Transverse colon (tissue), 4 donors: ENCODE measurements at places on chromosomes 6 and 20. TPM values are rescaled to one million over a fixed set of nuclear protein-coding genes. Genes with fewer than 3 reads are reported as not detected.

The ARHGAP18 gene
- 21.8 TPM for total RNA-seq

GRCh38 chr6:28867086-28867409 lies 56.7 kb downstream of the TRIM27 start:
- DNase-seq = no peak

GRCh38 chr6:490251-491037 lies 98.9 kb downstream of the IRF4 start:
- DNase-seq = no peak

- DNase-seq = peak; percentile 17
Observed at GRCh38 chr6:80457439-80457933, 351.0 kb downstream of the BCKDHB start.

The CGA gene
- total RNA-seq = not detected

The NRN1 gene
- total RNA-seq = 1.2 TPM

GRCh38 chr6:151289399-151290007 lies 49.7 kb downstream of the AKAP12 start:
- no peak for DNase-seq

The OR2B6 gene
- not detected for total RNA-seq

The TTK gene
- total RNA-seq = 9.4 TPM

DNA sequence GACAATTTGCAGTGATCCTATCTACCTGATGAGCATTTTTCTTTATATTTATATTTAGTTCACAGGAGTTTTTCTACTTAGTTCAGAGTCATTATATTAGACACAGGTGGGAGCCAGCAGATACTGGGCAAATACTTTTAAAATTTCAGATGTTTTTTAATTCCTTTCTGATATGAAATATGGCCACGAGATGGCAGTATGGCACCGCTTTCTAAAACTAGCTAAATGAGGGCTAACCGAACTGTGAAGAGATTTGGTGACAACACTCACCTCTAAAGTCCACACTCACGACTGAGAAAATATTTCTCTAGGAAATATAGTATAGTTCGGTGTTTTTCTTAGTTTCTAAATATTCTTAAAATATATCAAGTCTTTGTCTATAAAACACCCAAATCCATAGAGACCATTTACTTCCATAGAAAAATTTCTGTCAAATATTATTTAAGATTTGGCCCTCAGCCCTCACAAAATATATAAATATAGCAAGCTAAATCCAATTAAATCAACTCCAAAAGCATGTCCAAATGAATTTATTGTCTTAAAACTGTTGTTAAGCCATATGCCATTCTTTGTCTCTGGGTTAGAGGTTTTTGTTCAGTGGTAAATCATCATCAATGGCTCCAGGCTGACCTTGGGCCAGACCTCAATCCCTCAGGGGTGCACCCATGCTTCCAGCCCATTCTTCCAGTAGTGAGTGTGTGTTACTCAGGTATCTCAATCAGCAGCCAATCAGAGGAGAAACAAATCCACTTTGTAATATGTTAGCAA lies 63.6 kb downstream of the HUS1B start:
- peak; percentile 57 for DNase-seq

DNA sequence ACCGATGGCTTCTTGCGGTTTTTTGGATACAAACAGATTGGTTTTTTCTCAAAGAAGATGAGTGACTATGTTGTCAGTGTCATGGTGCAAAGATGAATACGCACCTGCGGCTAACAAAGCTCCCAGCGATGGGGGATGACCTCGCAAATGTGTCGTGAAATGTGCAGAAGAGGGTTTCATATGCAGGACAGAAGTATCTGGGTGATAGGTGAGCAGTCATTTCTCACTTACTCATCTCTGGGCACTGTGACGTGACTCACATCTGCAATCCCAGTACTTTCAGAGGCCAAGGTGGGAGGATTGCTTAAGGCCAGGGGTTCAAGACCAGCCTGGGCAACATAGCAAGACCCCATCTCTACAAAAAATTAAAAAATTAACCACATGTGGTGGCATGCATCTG lies 216.3 kb downstream of the ERMARD start:
- DNase-seq = no peak

The SMLR1 gene
- not detected for total RNA-seq

DNA sequence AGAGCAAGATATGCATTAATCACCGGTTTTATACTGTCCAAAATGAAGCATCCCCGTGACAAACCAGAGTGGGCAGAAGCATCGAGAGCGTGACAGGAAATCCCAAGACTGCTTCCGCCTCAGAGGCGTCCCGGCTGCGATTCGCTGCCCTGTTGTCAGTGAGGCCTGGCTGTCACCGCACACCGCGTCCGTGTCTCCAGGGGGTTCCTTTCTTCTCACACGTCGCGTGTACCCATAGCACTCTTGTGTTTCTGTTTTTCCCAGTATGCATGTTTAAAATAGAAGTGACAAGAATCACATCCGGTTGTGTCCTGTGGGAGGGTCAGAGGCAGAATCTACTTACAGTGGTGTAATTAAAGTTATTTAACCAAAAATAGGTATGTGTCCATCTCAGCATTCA lies 8.3 kb upstream of the ADRM1 start:
- DNase-seq = no peak

The VWA7 gene
- 7.6 TPM for total RNA-seq

- DNase-seq = peak; percentile 83
Observed at GRCh38 chr6:89375427-89376267, 23.1 kb upstream of the UBE2J1 start.

The MOXD1 gene
- 8.3 TPM for total RNA-seq

DNA sequence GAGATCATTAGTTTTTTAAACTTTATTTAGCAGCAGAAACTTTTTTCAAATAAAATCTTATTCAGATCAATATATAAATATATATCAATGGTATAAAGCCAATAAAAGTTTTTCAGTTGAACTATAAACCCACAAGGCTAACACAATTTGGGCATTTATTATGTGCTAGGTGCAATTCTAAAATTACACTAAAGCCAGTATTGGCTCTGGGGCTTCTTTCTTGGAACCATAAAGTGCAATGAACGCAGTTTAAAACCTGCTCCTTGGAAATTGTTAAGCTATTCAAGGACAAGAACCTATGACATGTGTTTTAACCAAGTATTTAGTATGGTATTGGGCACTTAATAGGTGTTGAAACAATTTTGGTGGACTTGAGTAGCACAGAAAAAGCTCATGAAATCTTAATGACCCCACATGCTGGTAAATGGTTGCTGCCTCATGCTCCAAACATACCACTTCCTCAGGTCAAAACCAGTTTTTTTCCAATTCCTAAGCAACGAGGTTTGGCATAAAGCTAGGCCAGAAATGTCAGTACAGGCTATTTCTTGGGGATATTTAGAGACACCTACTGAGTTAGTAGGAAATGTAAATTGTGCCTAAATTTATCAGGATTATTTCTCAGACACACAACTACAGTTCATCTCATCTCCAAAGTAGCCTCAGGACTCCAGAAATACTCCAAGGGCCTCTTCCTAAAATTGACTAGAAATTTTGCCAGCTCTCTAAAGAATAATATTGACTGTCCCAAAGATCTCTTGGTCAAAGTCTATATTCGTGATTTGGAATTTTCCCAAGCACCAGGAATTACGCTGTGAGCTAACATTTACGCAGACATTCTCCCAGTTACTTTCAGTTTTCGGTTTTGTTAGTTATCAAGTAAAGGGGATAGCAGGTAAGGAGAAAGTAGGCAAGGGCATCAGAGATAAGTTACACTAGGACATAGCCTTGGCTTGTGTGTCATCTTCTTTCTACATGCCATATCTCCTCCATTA lies 90.9 kb upstream of the LGSN start:
- DNase-seq = no peak

GRCh38 chr20:53635221-53635620 lies 41.6 kb upstream of the ZNF217 start:
- no peak for DNase-seq

GRCh38 chr20:3340443-3340842 lies 67.0 kb downstream of the DNAAF9 start:
- DNase-seq = peak; percentile 32

DNA sequence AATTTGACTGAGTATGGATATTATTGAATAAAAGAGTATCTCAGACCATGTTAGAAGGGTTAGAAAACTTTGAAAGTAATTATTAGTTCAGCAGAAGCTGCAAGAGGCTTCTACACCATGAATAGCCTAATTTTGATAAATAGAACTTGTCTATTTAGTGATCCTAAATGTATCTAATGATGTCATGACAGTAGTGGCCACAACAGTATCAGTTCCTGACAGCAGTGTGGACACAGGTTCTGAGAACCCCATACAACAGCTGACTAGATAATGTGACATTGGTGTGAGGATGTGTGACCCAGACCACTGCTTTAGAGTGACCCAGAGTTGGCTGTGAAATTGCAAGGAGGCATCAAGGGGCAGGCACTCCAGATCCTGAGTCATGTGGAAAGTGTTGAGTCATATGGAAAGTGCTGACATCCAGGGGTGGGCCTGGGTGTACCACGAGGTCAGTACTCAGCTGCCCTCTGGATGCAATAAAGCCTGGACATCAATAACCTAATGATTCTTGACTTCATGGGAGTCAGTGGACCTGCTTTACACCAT lies 754.7 kb downstream of the DHX35 start:
- DNase-seq = no peak

The SCUBE3 gene
- 0.64 TPM for total RNA-seq

The SLC4A11 gene
- 0.64 TPM for total RNA-seq

The MCCD1 gene
- not detected for total RNA-seq

DNA sequence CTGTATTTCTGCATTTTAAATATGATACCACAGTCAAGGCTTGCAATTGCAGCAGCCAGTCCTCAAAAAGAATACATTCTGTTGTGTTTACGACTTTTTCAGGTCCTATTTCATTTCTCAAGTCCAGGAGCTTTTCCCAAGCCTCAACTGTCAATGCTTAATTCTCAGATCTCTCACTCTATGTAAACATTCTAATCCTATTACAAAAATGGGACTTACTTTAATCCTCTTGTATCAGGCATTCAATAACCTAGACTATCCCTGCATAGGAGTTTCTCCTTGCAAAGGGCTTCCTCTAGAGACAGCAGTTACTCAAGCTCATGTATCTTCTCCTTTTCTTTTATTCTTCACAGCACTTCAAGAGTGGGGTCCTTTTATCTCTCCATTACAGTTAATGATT lies 1293.0 kb downstream of the GRIK2 start:
- DNase-seq = no peak

The BEND3 gene
- total RNA-seq = 4.9 TPM

DNA sequence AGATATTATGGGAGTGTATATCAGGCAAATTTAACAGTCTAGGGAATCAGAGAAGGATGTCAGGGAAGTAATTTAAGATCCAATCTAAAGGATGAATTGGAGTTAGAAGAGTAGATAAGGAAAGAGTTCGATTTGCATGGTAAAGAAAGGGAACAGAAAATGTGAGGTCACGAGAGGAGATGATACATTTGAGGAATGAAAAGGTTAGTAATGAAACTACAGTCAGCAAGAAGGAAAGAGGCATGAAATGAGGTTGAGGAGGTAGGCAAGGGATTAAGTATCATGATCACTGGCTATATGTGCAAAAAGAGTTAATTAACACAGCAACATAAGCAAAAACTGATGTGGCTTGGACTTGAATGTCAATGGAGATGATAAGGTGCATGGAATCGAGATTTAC lies 22.4 kb downstream of the ZNF318 start:
- DNase-seq = no peak

- no peak for DNase-seq
Observed at GRCh38 chr20:32583581-32584070, 1.5 kb downstream of the NOL4L start.

- no peak for DNase-seq
Observed at GRCh38 chr6:88302769-88303225, 136.7 kb upstream of the CNR1 start.

The BPIFB2 gene
- not detected for total RNA-seq

GRCh38 chr20:35887393-35888064 lies 66.8 kb downstream of the SCAND1 start:
- no peak for DNase-seq

DNA sequence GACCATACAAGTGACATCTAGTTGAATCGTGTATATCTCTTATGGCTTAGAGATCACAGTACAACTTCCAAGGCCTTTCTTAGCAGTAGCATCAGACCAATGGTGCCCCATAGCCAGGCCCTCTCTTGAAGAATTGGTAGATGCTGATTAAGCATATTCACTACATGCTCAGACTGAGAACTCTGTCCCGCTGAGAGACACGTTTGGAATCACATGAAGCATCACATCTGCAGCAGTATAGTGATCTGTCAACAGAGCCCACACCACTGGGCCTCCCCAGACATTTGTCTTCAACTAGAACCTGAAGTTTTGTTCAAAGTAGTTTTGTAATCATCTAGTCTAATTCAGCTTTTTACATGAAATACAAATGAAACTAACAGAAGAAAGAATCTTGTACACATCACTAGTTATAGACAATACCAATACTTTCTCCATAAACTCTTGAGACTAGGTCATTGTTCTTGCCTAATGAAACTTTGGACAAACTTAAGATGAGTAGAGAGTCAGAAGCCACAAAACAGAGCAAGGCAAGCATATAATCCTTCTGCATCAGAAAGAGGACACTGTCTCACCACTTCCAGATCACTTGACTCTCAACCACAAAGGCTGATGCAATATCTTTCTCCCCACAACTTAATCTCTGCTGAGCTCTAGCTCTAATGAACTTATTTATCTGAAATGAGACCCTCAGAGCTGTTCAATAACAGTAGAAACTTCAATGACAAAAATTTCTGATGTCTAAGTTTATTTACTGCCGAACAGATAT lies 182.7 kb downstream of the TBX18 start:
- DNase-seq = no peak

DNA sequence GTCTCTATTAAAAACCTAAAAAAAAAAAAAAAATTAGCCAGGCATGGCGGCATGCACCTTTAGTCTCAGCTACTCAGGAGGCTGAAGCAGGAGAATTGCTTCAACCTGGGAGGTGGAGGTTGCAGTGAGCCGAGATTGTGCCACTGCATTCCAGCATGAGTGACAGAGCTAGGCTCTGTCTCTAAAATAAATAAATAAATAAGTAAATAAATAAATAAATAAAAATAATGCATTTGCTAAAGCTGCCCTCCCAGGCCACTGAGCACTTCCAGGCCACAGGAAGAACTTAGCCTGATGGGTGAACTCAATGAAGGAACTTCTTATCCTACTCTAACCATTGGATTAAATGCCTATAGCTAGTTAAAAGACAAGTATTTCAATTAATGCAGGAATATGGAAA lies 104.9 kb downstream of the SYNDIG1 start:
- no peak for DNase-seq

The RAD21L1 gene
- not detected for total RNA-seq

The HLA-G gene
- not detected for total RNA-seq

GRCh38 chr6:77620278-77620882 lies 32.5 kb upstream of the MEI4 start:
- no peak for DNase-seq

The PEDS1 gene
- total RNA-seq = 22.4 TPM

DNA sequence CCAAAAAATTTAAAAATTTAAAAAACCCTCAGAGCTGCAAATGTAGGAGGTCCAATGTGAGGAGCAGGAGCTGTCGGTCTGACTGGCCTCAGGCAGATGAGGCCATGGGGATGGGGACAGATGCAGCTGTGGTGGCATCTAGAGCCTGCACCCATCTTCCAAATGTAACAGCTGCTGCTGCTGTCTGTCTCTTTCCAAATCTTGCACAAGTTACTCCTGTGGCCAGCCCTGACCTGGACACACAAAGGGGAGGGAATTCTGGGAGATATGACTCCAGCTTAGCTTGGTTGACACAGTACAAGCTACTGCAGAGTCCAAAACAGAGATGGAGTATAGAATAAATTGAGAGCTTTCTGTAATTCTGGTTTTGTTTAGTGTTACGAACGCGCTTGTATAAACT lies 115.2 kb downstream of the PRND start:
- no peak for DNase-seq
